ENCODE measurements at places on chromosomes 11 and 22.

GRCh38 chr22:31933816-31934482 is 10.4 kb upstream of the YWHAH start:
- DNase-seq = no peak

DNA sequence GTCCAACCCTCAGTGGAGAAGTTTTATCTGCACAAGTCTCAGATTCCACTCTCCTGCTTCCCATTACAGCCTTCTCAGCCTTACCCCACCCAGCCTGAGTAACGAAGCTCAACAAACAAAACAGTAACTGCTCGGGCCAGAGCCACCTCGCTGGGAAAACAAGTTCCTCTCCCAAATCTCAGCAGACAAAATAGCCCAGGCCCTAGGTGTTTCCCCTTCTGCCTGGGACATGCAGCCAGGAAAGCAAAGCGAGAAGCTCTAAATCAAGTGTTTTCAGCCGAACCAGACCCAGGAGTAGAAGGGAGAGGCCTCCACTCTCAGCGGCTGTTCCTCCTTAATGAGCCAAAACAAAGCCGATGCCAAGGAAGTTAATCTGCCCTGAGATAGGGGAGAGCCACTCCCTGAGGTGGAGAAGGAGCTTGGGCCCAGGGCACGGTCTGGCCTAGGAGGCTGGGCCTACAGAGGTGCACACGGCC is 44.0 kb downstream of the LIF start:
- DNase-seq = peak; percentile 73

DNA sequence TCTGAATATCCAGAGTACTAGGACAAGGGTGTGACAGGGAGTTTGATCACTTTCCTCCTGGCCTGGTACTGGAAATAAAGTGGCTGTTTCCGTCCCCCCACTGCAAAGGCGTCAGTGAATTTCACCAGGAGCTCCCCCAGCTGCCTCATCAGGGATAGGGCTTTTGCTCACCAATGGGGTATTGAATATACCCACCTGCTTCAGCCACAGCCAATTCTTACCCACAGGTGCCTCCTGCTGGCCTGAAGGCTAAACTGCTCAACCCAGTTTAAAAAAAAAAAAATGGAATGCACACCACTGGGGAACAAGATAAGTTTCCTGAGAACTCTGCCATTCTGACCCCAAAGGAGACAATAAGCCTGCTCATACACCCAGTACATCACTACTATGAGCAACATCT is 65.3 kb upstream of the MS4A8 start:
- peak; percentile 23 for DNase-seq

GRCh38 chr11:20112291-20113148 is 47.8 kb downstream of the DBX1 start:
- DNase-seq = no peak

GRCh38 chr11:130581646-130582045 is 133.2 kb downstream of the ADAMTS15 start:
- no peak for DNase-seq

DNA sequence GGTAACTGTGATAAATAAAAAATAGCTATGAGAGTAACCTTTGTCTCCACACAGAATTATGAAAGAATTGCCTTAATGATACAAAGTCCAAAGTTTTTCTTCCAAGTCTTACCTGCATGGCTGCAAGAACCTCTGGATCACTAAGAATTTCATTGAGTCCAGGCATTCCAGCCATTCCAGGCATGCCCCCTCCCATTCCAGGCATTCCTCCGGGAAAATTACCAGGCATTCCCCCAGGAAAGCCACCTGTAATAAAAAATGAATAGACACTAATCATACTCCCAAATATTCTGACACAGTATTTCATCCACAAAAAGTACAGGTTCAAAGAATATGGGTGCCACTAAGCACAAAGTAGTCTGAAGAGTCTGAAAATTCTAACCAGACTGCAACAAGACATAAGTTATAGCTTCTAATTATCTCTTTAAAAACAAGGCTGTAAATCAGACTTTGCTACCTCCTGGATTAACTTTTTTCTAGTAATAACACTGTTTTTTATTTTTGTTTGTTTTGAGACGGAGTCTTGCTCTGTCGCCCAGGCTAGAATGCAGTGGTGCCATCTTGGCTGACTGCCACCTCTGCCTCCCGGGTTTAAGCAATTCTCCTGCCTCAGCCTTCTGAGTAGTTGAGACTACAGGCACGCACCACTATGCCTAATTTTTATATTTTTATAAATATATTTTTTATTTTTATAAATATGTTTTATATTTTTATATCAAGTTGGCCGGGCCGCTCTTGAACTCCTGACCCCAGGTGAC is 8.0 kb upstream of the SLC25A17 start:
- no peak for DNase-seq

DNA sequence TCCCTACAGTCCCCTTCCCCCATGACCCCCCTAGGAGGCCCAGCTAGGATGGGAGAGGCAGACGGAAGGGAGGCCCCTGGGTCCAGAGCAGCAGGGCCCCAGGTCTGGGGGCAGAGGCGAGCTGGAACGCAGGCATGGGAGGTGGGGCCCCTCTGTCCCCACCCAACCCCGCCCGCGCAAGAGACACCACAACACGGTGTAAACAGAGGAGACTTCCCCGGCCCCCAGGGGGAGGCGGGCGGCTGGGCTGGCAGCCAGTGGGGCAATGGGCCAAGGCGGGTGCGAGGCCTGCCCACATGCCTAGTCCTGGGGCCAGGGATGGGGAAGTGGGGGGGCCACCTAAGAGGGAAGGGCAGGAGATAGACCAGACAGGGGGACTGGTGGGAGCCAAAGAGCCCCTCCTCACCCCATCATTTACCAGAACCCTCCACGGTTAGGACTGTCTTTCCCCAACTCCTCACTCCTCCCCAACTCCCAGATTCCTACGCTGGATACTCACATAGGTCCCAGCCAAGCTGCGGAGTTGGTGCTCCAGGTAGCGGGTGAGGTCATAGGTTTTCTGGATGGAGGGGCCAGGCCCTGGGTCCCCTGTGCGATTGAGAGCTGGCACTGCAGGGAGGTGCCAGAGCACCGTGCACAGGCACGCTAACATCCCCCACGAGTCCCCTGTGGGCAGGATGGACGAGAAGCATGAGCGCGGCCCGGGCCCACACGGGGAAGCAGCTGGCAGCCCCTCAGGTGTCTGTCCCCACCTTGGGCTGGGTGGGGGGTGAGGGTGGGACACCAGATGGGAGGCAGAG is 6.2 kb downstream of the CLCF1 start:
- no peak for DNase-seq

GRCh38 chr11:38206663-38207062 is 1608.6 kb upstream of the RAG2 start:
- no peak for DNase-seq

- DNase-seq = peak; percentile 53
Observed at GRCh38 chr11:10497371-10498021, 42.4 kb downstream of the AMPD3 start.

GRCh38 chr11:69267395-69267805 is 26.6 kb upstream of the MYEOV start:
- peak; percentile 19 for DNase-seq

DNA sequence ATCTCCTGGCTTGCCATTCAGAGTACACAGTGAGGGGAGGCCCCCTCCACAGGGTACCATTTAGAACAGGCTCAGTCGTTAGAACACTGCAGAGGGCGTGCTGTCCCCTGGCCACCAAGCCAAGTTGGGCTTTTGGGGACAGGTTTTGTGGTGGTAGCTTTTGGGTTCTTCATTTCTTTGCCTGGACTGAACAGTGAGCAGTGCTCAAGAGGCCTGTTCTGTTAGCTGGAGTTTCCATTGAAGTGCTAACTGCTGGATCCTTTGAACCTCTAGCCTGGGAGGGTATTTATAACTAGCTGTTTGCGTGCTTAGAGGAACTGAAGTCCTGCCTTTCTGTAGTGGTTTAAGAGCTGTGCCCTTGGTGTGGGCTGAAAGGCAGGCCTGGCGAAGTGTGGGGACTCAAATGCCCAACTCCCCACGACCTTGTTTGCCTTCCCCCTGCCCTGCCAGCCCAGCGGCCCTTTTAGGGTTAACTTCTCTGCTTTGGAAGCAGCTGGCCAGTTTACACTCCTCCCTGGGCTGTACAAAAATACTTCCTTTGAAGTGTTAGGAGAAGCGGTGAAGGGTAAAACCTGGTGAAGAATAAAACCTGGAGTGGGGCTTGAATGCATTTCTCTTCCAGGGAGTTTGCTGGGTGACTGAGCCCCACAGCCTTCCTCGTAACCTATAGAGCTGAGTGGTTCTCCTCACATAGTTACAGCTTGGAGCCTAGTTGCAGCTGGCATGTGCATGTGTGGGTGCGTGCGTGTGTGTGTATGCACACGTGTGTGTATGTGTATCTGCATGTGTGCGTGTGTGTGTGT is 34.6 kb downstream of the ZNRF3 start:
- peak; percentile 50 for DNase-seq

DNA sequence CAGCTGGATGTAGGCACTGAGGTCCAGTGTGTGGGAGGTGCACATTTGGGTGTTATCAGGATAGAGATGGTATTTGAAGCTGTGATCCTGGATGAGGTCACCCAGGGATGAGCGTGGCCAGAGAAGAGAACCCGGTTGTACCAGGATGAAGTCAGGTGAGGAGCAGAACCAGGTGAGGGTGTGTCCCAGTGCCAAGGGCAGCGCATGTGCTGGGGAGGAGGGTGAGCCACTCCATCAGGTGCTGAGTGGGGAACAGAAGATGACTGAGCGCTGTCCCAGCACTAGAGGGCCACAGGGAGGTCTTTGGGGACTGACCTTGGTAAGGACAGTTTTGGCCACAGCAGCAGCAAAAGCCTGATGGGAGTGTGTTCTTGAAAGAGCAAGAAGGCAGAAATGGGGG is 2.7 kb downstream of the ARL2 start:
- DNase-seq = no peak

GRCh38 chr11:44304091-44305025 is 5.6 kb downstream of the ALX4 start:
- DNase-seq = peak; percentile 57

DNA sequence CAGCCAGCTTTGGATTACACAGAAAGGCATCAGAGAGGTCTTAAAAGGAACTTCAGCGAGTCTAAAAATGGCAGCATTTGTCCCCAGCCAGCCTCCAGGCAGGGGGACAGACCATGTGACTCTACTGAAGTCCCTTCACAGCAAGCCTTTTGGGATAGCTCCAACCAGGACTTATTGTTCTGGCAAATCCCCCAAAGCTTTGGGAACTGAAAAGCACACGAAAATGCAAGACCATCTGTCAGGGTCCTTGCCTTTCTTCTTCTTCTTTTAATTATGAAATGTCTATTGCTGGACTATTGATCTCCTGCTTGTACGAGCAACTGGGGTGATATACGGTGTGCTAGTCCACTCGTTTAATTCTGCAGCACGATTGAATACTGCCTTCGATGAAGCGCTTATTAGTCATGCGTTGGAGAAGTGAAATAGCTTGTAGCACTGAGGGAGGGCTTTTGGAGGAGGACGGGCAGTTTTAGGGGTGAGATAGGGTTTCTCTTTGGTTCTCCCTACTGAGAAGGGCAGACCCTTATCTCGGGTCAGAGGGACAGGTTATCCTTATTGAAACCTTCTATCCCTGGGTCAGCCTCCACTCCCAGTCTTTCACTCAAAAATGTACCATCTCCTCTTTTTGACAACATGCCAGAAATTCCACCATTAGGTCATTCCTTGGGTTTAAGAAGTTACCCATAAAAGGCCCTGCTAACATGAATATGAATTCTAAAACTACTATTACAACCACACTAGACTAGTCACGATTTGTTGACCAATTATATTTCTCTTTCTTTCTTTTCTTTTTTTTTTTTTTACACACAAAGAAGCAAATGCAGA is 416.4 kb downstream of the MIAT start:
- no peak for DNase-seq
